Activated CD4-positive, alpha-beta T cell treated with anti-CD3 and anti-CD28 coated beads for 48 hours (primary cell): ENCODE measurements at places on chromosomes 7 and 10.

GRCh38 chr7:100066953-100067352 lies 14.6 kb downstream of the ZNF3 start:
- no peak for DNase-seq

DNA sequence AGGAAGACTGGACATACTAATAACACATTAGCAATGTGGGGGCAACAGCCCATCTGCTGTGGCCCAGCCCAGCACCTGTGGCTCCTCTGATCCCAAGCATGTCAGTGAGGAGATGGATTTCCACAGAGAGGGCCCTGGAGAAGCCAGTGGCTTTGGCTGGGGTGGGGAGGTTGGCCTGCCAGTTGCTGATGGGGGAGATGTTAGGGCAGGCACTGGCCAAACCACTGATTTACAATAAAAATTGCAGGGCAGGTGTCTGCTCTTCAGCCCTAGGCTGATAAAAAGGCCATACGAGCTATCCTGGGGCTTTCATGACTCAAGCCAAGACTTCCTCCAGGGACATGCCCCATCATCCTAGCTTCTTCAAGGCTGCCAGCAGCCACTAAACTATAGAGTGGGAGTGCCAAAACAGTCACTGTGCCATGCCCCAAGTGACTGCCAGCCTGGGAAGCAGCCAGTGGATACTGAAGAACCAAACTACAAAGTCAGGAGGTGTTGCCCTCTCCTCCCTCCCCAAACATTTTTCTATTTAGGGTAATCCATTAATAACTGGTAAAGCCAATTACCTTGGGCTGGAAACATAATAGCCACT lies 37.8 kb downstream of the DPCD start:
- no peak for DNase-seq

- DNase-seq: no peak
Observed at GRCh38 chr10:15863733-15864132, 3.4 kb upstream of the MINDY3 start.

- peak; percentile 31 for DNase-seq
Observed at GRCh38 chr7:7181519-7182155, 707 bp upstream of the C1GALT1 start.

DNA sequence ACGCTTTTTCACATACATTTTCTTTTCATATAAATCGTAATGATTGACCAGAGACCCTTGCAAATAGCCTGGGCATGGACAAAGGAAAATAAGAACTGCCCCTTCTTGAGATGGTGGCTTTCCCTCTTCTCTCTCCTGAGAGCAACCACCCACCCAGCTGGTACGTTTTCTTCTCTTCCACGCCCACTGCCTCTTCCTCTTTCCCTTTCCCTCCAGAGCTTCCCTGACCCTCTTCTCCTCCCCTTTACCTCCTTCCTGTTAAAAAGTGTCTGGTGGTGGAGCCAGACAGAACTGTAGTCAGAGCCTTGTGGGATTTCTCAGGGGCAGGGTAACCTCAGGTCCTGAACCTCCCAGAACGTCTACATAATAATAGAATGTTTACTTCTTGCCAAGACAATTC lies 23.2 kb downstream of the GPR141 start:
- no peak for DNase-seq

GRCh38 chr7:30068117-30068516 lies 39.9 kb downstream of the PLEKHA8 start:
- no peak for DNase-seq
